ENCODE measurements at places on chromosomes 11 and 22.

- DNase-seq: no peak
Observed at GRCh38 chr11:35272391-35272902, 133.5 kb downstream of the CD44 start.

- no peak for DNase-seq
Observed at GRCh38 chr11:88478136-88478815, 140.7 kb upstream of the CTSC start.

- DNase-seq: peak; percentile 67
Observed at GRCh38 chr11:74388678-74389327, 9.4 kb downstream of the PGM2L1 start.

- no peak for DNase-seq
Observed at GRCh38 chr11:13061294-13061990, 52.3 kb downstream of the RASSF10 start.

- DNase-seq: no peak
Observed at GRCh38 chr11:23778971-23779370, 717.9 kb upstream of the LUZP2 start.

- no peak for DNase-seq
Observed at GRCh38 chr11:17543041-17543440, 1.2 kb downstream of the USH1C start.

GRCh38 chr11:93054881-93055280 lies 85.4 kb downstream of the MTNR1B start:
- DNase-seq: peak; percentile 21
